ENCODE measurements at places on chromosomes 1 and 21.
A peak's percentile ranks its signal among the peaks of the same experiment; 100 is the strongest.

DNA sequence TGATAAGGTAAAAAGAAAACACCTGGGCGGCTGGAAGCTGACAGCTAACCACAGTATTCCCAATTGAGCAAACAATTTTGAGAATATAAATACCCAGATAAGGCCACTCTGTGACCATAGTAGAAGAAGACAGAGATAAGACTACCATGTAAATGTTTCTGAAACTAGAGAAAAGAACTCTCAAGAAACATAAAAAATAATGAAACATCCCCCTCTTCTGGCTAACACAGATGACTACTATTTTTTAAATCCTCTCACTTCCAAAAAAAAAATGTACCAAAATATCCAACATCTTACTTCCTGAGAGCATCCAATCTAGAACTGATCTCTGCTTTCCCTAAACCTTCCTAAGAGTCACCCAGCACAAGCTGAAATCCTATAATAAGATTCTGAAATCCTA lies 125.9 kb downstream of the HFM1 start:
- no peak for DNase-seq

- DNase-seq = no peak
Observed at GRCh38 chr1:160330119-160330518, 12.9 kb downstream of the COPA start.

GRCh38 chr1:40299366-40300248 lies 17.5 kb downstream of the COL9A2 start:
- DNase-seq = no peak

GRCh38 chr1:230865062-230865817 lies 3.1 kb downstream of the C1orf198 start:
- DNase-seq = no peak

- DNase-seq = no peak
Observed at GRCh38 chr1:40248412-40248811, 675 bp downstream of the TMCO2 start.

- no peak for DNase-seq
Observed at GRCh38 chr1:22408230-22408629, 43.4 kb upstream of the ZBTB40 start.

GRCh38 chr1:69824932-69825331 lies 257.2 kb downstream of the LRRC7 start:
- no peak for DNase-seq

DNA sequence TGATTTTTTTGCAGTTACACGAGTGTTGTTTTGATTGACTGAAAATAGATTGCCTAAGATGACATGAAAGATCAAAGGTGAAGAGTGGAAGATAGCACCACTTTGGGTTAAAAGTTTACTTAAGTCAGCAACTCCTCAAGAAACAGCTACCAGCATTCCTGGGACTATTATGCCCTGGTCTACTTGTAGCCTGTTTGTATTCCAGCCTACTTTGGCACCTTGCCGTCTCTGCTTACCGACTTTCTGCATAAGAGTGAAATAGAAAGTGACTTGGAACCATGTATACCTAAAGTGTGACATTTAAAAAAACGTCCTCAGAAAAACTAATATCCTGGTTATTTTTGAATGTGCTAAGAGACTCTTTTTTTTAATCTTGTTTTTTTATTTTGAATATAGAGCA lies 631.5 kb upstream of the PTBP2 start:
- DNase-seq = no peak

- DNase-seq = no peak
Observed at GRCh38 chr1:192805832-192806323, 3.0 kb upstream of the RGS2 start.

GRCh38 chr1:44315521-44315920 lies 39.5 kb downstream of the ERI3 start:
- no peak for DNase-seq

DNA sequence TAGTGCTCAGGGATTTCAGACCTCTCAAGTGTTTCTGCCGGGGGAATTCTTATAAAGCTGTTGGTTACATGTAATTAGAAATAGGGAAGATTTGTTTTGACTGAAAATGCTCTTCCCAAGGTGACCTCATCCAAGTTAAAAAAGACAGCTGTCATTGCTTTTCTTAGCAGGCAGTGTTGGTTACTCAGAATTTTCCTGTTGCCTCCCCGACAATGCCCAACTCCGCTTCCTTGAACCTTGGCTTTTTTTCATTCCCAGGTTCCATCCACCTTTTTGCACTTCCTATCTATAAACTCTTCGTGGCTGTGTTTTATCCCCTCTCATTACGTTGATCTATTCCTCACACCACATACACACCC lies 825 bp upstream of the DPH5 start:
- DNase-seq = no peak

- DNase-seq = no peak
Observed at GRCh38 chr1:167084757-167085156, 5.4 kb downstream of the GPA33 start.

DNA sequence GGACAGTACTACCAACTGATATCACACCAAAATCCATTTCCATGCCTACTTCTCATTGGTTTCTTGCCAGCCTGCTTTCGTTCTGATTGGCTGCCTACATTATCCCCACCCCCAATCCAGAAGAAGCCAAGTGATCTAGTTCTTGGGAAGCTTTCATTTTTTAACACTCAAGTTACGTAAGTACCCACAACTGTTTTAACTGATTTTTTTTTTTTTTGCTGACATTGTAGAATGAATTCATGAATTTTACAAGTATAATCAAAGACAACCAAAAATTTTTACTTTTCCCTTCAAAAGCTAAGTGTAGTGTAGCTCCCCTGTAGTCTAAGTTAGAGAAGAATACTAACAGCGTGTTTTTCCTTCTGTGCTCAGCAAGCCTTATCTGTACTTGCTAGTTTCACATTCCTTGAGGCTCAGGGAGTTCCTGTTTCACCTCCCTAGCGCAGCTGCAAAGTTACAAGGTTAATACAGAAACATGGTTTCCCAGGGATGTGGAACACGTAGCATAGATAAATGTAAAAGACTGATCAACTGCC lies at the start of gene SLC9C2:
TSS of gene SLC9C2 (minus strand) at position 17 of the 536 bp plus-strand sequence. CDS start 1,296 bp downstream, outside the sequence.
- no peak for DNase-seq

DNA sequence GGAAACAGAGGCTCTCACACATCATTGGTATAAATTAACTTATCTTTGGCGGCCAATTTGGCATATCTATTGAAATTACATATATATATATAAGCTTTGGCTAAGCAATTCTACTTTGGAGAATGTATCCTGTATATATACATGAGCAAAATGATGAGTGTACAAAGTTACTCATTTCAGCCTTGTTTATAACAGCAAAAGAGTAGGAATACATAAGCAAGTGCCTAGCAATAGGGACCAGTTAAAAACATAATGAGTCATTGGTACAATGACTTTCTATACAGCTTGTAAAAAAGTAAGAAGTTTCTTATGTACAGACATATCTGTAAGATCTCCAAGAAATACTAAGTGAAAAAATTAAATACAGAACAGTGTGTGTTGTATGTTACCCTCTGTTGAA lies 190.8 kb downstream of the LTN1 start:
- no peak for DNase-seq

GRCh38 chr1:34987018-34987417 lies 1.9 kb upstream of the TMEM35B start:
- no peak for DNase-seq

DNA sequence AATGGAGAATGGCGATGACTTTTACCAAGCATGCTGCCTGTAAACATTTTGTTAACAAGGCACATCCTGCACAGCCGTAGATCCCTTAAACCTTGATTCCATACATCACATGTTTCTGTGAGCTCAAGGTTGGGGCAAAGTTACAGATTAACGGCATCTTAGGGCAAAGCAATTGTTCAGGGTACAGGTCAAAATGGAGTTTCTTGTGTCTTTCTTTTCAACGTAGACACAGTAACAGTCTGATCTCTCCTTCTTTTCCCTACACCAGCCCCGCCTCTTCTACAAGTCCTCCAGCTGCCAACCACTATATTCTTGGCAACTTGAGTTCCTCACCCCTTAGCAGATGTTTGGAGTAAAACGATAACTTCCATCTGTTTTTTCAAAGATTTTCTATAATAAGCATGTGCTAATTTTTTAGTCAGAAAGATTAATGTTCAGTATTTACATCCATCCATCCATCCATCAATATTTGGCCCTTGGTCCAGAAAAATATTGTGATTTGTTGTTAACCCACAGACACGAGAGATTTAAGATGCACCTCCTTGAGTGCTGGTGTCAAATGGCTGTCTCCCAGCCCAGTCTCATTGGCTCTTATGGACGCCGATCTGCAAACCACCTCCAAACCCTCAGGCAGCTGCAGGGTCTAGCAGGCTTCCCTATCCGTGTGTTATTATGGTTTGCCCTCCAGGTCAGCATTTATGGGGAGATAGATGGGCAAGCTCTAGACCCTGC lies 3.8 kb downstream of the DNALI1 start:
- DNase-seq = no peak

- DNase-seq = no peak
Observed at GRCh38 chr1:215457213-215457612, 109.9 kb upstream of the KCTD3 start.

DNA sequence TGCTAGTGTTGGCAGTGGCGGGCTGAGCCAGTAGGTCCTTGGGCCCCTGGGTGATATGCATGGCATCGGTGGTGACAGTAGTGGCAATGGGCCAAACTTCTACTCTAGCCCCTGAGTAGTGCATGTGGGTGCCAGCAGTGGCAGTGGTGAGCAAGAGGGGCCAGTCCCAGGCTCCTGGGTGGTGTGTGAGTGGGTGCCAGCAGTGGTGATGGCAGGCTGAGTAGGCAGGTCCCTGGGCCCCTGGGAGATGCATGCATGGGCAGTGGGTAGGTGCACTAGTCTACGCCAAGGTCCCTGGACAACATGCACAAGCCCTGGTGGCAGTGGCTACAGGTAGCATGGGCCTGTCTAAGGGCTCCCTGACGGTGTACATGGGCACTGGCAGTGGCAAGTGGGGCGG lies 24.6 kb upstream of the TTC22 start:
- no peak for DNase-seq

- no peak for DNase-seq
Observed at GRCh38 chr1:178142806-178143205, 48.9 kb downstream of the RASAL2 start.

DNA sequence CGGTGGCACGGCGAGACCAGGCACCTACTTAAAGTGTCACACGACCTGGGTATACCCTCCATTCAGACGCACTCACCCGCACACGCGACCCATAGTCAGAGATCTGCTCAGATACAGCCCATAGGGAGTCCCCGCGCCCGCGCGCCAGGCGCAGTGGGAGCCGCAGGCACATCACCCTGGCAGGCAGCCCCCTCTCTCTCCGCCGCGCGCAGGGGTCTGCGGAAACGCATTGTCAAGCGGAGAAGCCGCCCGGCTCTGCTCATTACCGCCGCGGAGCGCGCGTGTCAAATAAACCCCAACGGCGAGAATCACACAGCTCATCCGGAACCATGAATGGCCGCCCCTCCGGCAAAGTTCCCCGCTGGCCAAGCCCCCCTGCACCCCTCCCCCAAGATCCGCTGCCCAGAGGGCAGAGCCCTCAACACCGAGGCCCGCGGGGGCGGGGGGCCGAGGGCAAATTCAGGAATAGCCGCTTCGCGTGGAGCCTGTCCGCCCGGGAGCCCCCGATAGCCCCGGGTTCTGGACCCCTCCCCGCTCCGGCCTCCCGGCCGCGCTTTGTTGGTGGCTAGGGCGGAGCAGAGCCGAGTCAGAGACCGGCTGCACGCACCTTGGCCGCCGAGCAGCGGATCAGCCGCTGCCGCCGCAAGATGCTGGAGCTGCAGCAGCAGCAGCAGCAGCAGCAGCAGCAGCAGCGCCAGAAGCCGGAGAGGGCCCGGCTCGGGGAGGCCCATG lies 522 bp downstream of the LRP8 start:
- DNase-seq = peak; percentile 52

- no peak for DNase-seq
Observed at GRCh38 chr1:177770096-177770495, 199.8 kb downstream of the SEC16B start.

GRCh38 chr1:45446950-45447672 lies 43.9 kb downstream of the TESK2 start:
- DNase-seq = no peak

- peak; percentile 50 for DNase-seq
Observed at GRCh38 chr1:39204441-39205081, at the start of gene MACF1. Gene MACF1 (plus strand): TSS chr1:39204695. CDS start chr1:39205023, 328 bp downstream.

- no peak for DNase-seq
Observed at GRCh38 chr1:93453911-93454310, 6.0 kb downstream of the FNBP1L start.

DNA sequence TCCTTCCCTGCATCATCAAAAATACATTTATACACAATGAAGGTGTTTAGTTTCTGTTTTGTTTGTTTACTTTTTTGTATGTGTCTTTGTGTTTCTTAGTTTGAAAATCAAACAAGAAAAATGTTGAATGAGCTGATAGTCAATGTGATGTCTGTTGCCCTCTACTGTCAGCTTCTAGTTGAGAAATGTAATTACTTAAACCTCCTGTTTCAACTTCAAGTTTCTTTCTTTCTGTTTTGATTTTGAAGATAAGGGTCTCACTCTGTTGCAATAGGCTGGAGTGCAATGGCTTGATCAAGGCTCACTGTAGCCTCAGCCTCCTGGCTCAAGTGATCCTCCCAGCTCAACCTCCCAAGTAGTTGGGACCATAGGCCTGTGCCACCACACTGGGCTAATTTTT lies 37.5 kb downstream of the SPTA1 start:
- DNase-seq = no peak

- peak; percentile 65 for DNase-seq
Observed at GRCh38 chr1:30111431-30111830, 612.0 kb downstream of the MATN1 start.

DNA sequence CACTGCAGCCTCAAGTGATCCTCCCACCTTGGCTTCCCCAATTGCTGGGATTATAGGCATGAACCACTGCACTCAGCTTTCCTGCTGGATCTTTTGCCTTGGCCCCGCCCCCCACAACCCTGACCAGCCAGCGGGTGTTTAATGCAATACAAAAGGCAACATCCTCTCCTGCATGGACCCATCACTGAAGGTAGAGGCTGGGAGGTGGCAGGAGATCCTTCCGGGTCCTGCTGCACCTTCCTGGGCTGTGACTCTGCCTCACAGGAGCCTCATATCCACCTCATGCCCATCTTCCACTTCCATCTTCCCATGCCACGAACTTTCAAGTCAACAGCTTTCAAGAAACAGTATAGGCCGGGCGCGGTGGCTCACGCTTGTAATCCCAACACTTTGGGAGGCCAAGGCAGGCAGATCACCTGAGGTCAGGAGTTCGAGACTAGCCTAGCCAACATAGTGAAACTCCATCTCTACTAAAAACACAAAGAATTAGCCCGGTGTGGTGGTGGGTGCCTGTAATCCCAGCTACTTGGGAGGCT lies 11.7 kb upstream of the WNT9A start:
- DNase-seq = peak; percentile 35

- no peak for DNase-seq
Observed at GRCh38 chr1:94279038-94279437, 41.7 kb upstream of the ARHGAP29 start.

- no peak for DNase-seq
Observed at GRCh38 chr1:14760780-14761179, 162.3 kb downstream of the KAZN start.

- DNase-seq = no peak
Observed at GRCh38 chr21:15160136-15160535, 95.3 kb upstream of the NRIP1 start.
